Stimulated activated CD8-positive, alpha-beta memory T cell treated with anti-CD3 and anti-CD28 coated beads, Interleukin-2, amount 100 ng/mL, for 48 hours (primary cell): ENCODE measurements at places on chromosomes 4 and X.
A peak's percentile ranks its signal among the peaks of the same experiment; 100 is the strongest.

GRCh38 chr4:154709550-154709949, 34.2 kb upstream of the LRAT start:
- no peak for DNase-seq

DNA sequence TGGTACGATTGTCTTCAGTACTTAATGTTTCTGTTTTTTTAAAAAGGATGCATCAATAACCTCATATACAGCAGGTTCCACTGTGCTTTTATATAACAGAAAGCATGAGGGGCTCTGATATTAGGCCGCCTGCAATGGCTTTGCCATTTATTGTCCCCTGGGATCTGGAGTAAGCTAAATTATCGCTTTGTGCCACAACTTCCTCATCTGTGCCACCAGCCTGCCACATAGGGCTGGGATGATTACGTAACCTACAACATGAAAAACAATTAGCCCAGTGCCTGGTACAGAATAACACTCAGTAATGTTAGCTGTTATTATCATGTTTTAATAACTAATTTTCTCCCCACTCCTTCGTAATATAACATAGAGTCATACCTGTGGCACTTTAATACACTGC, 65.5 kb upstream of the TRIM2 start:
- DNase-seq = no peak

GRCh38 chr4:166658585-166658984, 575.7 kb downstream of the SPOCK3 start:
- DNase-seq = no peak

DNA sequence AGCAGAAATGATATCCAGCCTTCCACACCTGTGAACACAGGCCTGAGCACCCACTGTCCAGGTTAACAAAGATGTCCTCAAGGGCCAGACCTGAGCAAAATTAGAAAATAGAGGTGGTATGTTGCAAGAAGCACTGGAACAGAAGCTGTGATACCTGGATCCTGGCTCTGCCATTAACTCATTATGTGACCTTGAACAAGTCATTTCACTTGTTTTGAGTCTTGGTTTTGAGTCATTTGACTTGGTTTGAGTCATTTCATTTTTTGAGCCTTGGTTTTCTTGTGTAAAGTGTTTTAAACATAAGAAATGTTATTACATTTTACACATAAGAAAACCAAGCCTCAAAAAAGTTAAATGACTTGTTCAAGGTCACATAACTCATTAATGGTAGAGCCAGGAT, 2.9 kb upstream of the NWD2 start:
- no peak for DNase-seq

- DNase-seq = peak; percentile 19
These were observed 103.6 kb downstream of the RAPGEF2 start for GRCh38 chr4:159206427-159206871.

DNA sequence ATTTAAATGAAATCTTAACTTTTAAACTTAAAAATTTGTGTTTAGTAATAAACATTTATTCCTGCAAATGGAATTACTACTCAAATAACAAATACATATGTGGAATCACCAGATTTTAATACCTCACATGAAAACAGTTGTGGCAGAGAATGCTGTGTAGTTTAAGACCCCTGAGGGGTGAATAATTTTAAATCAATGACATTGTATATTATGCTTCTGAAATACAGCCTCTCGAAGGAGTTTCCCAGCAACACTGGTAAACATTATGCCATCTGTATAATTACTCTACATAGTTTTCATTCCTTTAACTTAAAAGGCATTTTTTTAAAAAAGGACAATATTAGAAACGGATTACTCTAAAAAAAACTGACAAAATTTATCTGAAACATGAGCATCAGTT, 2313.3 kb downstream of the ARAP2 start:
- DNase-seq = no peak

- no peak for DNase-seq
These were observed at the start of gene SMIM43 for GRCh38 chr4:121764702-121765367. TSS of gene SMIM43 (minus strand) at chr4:121765164. CDS start at chr4:121765105, 59 bp downstream.

- no peak for DNase-seq
These were observed 23.5 kb upstream of the CT55 start for GRCh38 chrX:135194684-135195083.

- no peak for DNase-seq
These were observed 53.0 kb downstream of the IL13RA2 start for GRCh38 chrX:114964374-114964773.

- DNase-seq = no peak
These were observed 4.0 kb downstream of the TCEAL2 start for GRCh38 chrX:102129473-102129872.

DNA sequence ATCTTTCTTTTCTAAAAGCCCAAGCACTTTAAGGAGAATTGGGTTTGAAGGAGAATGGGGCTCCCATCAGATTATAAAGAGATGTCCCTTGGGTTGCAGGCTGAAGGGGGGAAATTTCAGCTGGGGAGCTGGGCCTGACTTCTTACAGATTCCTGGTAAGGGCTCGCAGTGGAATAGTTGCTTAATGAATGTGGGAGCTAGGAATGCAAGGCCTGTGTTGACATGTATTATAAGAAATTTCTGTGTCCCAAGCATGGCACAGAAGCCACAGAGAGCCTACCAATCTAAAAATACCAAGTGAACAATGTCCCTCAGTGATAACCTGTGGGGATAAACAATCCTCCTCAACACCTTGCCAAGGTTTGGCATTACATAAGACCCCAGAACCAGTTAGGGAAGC, 39.3 kb upstream of the WNK3 start:
- DNase-seq = no peak

DNA sequence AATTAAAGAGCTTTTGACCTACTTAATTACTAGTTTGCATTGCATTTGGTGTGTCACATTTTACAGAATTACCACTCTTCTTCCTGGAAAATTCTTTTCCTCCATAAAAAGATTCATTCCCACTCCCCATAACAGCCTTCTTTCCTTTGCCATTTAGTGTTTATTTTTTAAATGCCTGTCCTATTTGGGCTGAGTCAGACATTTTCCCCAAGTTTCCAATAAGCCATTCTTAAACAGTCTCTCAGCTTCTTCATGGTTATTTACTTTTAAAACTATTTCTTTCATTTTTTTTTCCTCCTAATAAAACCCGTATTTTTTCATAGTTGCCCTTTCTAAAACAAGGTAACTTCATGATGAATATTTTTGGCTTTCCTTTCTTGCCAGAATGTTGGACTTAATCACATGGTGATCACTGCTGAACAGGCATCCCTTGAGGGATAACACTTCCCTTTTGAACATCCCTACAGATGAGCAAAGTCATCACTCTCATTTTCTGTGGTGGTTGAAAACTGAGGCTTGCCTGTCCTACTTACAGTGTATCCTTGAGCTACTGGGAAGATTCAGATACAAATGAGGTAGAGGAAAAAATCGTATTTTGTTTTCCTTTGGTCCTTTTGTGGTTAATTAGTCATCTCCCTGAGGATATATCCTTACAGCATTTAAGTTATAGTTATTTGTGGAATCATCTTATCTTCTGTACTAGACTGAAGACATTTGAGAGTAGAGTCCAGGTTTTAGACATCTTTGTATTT, 520.5 kb upstream of the NR3C2 start:
- no peak for DNase-seq

GRCh38 chr4:161869511-161869910, 294.3 kb downstream of the FSTL5 start:
- DNase-seq = no peak

- DNase-seq = no peak
These were observed 60.9 kb downstream of the LEF1 start for GRCh38 chr4:108107729-108108382.

DNA sequence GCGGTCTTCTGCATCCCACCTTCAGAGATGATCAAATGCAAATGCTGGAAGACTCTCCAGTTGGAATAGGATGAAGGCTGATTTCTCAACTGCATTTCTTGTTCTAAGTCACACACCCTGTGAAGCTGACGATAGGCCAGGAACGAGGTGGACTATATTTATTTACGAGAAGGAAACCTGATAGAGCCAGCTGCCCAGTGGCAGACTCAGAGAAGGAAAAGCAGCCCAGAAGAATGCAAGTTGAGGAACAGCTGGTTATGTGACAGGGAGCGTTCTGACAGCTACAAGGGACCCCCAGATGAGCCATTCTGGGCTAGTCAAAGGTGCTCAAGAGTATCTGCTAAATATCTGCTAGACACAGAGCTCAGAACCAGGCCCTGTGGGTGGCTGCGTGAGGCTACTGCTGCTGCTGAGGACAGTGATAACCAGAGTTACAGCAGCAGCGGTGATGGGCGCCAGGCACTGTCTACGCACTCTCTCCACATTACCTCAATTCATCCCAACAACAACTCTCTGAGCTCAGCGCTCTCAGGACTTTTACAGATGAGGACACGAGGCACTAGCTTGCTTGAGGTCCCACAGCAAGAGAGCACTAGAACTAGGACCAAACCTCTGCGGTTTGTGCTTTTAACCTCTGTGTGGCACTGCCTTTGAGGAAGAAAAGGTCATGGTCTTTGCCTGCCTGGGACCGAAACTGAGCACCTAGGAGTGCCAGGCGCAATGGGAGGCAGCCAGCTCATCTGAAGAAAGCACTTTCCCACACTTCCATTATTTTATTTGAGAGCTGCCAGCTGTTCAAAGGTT, 69.0 kb downstream of the GATB start:
- no peak for DNase-seq

DNA sequence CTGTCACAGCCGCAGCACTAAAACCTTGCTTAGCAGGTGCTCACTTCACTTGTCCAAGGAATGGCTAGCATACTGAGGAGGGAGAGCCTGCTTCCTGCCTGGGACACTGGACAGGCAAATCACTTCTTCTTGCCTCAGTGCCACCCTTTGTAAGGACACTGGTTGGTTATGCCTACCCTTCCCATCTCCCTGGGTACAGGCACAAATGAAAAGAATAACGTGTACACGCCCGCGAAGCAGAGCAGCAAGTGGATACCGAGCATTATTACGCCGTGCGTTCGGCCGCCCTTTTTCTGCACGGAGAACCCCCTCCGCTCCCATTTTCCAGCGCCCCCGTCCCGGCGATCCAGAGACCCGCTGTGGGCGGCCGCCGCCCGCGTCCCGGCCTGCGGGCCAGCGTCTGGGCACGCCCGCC, 338 bp upstream of the KLHL2 start:
- DNase-seq = no peak

GRCh38 chr4:165537028-165537648, 158.3 kb downstream of the CPE start:
- no peak for DNase-seq

GRCh38 chr4:21415728-21416127, 532.8 kb downstream of the KCNIP4 start:
- no peak for DNase-seq

DNA sequence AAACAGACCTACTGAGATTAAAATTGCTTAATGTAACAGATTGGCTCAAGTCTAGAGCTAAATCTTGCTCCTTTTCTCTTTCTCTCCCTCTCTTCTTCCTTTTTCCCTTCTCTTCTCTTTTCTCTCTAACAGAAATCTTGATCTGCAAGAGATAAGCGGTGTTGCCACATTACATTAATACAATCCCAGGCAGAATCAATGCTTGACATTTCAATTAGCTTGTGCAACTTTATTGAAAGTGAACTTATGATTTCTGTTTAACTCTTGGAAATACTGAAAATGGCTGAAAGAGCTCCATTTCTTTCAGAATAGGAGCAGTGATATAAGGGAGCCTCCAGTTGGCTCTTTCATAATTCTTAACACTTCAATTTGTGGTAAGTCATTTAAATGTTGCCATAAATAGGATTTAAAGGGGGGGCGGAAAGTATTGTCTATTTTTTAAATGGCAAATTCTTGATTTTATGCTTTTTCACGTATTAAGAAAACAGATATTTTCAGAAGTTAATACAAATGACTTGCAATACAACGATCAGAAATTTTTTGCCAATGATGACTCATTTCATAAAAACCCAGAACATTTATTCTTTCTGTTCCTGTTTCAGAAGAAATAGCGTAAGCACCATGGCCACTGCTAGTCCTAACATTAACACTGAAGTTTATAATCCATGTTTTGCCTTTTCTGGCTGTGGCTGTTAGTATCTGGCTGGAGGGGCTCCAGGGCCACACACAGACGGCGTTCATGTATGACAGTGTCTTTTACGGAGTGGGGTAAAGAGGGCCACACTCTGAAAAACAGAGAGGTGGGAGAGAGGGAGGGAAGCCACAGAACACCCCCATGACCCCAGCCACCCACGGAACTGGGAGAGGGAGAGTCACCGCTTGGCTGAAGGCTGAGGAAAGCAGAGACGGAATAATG, 115.7 kb upstream of the FAT1 start:
- no peak for DNase-seq

- no peak for DNase-seq
These were observed at the start of gene MMRN1 for GRCh38 chr4:89894649-89895550. TSS of gene MMRN1 (plus strand) at chr4:89894854. CDS start at chr4:89894972, 118 bp downstream.

GRCh38 chr4:24646798-24647460, 62.6 kb upstream of the DHX15 start:
- no peak for DNase-seq

DNA sequence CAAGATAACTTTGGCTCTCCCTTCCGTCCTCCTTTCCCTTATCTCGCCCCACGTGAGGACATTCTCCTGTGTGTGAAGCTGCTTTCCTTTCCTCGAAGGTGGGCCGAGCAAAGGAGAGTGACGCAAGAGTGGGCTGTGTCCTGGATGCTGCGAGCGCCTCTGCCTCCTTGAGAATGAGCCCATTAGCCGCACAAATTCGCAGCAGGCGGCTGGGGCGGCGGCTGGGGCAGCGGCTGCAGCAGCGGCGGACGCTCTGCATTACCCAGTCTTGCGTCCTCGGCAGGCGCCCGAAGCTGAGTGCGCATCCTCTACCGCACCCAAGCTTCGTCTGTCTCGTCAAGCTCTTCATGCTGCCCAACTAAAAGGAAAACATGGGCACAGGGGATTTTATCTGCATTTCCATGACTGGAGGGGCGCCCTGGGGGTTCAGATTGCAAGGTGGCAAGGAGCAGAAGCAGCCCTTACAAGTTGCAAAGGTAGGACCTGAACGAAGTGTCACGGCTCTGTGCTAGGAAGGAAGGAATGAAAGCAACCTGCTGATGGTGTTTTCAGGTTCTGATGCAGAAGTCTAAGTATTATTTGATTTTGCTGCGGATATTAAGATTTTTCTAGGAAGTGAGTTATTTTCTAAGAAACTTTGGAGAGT, at the start of gene SYNPO2:
Gene SYNPO2 (plus strand): TSS at position 189 of the 646 bp plus-strand sequence. CDS start 183 bp downstream, at position 372.
- DNase-seq = peak; percentile 26

DNA sequence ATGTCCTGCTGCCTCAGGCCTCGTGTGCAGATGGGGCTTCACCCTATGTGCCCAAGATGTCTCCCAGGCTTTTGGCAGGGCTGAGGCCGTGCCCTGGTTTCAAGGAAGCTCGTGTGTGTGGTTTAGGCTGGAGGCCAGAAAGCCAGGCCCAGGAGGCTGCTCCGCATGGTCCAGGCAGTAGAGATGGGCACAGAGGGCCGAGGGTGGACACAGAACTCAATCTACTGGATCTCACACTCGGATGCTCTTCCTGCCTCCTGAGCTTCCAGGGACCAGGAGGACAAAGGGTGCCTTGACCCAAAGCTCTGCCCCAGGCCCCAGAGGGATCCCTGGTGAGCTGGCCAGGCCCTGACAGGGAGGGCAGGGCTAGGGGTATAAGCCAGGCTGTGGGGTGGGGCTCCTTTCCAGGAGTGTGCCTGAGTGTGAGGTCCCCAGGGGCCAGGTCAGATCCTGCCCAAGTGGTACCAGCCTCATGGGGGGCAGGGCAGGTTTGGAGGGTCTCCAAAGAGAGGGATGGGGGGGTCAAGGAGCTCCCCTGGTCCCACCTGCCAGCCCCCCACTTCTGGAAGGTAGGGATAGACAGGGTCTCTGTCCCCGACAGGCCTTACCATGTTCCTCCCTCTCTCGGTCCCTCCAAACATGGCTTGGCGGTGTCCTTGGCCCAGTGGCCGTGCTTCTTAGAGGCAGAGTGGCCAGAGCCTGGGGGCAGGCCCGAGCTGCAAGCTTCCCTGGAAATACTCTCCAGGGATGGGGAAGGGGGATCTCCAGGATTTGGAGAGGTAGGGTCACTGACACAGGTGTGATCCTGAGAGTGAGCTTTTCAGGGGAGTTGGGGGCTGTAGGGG, 23.8 kb downstream of the HTRA3 start:
- DNase-seq = no peak
